ENCODE measurements at places on chromosomes 5 and 9.
A peak's percentile ranks its signal among the peaks of the same experiment; 100 is the strongest.

DNA sequence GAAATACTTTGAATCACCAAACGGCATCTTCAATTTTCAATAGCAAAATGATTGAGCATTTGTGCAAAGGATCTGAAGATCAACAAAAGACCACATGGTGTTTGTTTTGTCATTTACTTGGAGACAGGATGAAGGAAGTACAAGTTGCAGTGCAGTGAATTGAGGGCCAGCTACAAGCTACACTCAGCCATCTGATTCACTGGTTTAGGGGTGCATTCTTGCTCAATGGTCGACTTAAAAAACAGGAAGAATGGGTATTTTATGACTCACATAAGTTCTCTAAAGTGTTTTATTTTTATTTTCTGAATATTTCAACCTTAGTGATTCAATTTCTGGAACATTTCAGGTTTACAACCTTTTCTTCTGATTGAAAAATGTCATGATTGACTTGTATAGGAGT lies 412.1 kb upstream of the ADAMTSL1 start:
- no peak for DNase-seq

- no peak for DNase-seq
Observed at GRCh38 chr5:149727336-149728035, 2.6 kb upstream of the PPARGC1B start.

- DNase-seq = peak; percentile 44
Observed at GRCh38 chr5:32004404-32004803, 169.7 kb downstream of the GOLPH3 start.

GRCh38 chr5:109146591-109146990 lies 263.2 kb downstream of the PJA2 start:
- DNase-seq = no peak

GRCh38 chr5:178577376-178577839 lies 12.8 kb downstream of the COL23A1 start:
- no peak for DNase-seq

DNA sequence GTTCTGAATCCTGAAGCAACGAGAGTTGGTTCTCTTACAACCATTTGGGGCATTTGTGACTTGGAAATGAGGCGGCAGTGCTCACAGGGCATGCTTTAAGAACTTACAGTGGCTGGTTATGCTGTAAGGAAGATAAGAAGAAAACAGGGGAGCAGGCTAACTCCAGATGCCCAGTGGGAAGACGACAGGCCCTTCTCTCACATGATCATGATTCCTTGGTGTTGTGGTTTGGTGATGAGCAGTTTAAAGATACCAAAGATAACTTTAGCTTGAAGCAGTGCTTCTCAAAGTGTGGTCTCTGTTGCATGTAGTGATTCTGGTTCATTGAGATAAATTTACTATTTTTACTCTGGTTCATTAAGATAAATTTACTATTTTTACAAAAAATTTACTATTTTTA lies 2.6 kb upstream of the HABP4 start:
- no peak for DNase-seq

- DNase-seq = no peak
Observed at GRCh38 chr5:134258896-134259295, 33.0 kb upstream of the PPP2CA start.

DNA sequence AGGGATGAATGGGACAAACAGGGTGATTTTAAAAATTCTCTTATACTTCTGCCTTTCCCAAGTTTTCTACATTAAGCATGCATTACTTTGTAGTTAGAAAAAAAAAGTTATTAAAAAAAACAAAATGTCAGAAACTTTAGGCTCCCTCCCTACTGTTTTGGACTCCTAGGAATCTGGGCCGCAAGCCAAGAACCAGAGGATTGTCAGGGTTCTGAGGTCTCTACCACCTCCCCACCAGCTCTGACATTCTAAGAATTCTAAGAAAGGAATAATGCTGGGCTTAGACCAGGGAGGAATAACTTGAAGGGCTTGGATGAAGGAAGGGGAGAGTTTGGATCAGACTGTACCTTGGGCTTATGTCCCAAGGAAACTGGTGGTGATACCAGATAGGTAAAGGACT lies 1.1 kb upstream of the ARHGEF39 start:
- no peak for DNase-seq

- DNase-seq = no peak
Observed at GRCh38 chr9:123406691-123407216, 50.8 kb downstream of the CRB2 start.

DNA sequence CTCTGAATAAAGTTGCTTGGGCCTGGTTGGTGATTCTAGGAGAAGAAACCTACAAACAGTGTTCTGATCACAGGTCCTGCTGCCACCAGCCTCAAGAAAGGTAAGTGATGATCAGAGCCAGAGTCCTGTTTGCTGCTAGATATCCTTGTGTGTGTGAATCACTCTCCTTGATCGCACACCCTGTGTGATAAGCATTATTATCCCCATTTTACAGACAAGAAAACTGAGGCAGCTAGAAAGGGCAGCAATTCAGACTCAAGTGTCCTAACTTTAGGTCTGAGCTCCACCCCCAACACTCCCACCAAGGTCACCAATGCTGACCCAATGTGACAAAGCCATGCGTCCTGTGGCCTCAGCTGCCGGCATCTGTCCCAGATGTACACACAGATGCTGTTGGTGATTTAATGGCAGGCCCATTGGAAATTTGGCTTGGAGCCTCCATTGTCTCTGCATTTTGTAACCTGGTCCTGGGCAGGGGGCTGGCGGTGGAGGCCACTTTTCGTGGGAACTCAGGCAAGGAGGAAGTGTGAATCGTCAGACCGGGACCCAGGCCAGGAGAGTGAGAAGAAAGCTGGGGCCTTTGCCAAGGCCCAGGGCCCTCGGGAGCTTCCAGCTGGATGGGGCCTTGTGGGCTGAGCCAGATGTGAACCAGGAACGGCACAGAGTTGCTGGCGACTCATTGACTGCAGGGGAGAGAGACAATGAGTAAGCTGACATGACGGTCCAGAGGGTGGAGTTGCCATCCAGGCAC lies 29.8 kb upstream of the GGTA1 start:
- no peak for DNase-seq

DNA sequence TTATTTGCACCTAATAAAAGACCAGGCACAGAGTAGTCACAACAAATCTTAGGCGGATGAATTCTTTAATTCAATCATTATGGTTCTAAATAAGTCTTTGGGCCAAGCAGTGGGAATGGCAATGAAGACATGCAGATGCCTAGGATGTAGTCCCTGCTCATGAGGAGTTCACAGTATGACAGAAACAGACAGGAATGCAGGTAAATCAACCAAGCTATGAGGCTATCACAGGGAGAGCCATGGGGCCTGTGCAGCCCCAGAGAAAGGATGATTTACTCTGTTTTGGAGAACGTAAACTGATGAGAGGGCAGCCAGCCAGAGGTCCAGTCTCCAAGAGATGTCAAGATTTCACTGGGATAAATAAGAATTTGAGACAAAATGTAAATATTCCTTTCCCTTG lies 129.4 kb downstream of the TRIM32 start:
- DNase-seq = no peak

DNA sequence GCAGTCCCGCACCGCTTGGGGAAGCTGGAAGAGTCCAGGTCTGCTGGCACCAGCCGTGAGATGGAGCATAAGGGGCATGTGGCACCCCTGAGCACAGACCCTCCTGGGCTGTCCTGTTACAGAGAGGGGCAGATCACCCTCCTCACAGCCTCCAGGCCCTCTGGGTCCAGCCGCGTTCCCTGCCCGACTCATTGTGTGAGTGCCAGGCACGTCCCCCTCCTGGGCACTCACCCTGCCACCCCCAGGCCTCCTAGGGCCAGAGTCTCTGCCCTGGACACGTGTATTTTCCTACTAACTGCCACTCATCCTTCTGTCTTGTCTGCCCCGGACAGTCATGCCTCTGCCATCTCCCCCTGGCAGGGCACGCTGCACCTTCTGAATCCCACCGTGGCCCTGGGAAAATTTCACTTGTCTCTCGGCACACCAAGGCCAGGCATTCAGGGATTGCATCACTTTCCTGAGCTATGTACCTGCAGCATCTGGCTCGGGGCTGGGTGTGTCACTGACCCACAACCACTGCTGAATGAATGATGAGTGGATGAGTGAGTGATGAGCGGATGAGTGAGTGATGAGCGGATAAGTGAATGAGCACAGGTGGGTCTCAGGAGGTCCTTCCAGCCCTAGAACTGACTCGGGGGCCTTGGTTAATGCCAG lies 21.5 kb upstream of the FCN1 start:
- DNase-seq = no peak

GRCh38 chr5:52796516-52797103 lies 8.9 kb downstream of the ITGA1 start:
- DNase-seq = no peak

- DNase-seq = no peak
Observed at GRCh38 chr5:56964173-56964572, 12.2 kb upstream of the MIER3 start.

DNA sequence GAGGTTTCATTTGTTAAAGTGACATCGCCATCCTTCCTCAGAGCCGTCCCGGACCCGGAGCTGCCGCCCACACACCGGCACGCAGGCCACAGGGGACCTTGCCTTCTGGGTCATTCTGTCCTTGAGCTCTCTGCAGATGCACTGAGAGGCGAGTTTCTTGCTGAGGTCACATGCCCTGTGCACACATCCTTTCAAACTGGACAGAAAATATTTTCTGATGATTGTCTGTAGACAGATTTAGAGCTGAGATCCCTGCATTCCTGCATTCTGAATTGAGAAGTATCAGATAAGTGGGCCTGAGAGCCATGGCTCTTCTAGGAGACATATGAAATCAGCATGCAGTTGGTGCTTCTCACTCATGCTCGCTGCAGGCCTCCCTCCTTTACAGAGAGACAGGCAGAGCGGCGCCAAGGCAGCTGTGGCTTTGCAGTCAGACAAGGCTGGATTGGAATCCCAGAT lies 25.4 kb downstream of the BOD1 start:
- no peak for DNase-seq

GRCh38 chr5:164005071-164005470 lies 499.7 kb downstream of the MAT2B start:
- no peak for DNase-seq

- DNase-seq = peak; percentile 94
Observed at GRCh38 chr9:112486221-112487007, at the start of gene KIAA1958. TSS of gene KIAA1958 (plus strand) at chr9:112486827. CDS start at chr9:112574081, 87,254 bp downstream.

- DNase-seq = no peak
Observed at GRCh38 chr5:141785711-141786110, 92.5 kb downstream of the PCDH1 start.

- no peak for DNase-seq
Observed at GRCh38 chr5:17042041-17042440, 106.0 kb upstream of the MYO10 start.

GRCh38 chr5:68344447-68345111 lies 129.0 kb downstream of the PIK3R1 start:
- no peak for DNase-seq

DNA sequence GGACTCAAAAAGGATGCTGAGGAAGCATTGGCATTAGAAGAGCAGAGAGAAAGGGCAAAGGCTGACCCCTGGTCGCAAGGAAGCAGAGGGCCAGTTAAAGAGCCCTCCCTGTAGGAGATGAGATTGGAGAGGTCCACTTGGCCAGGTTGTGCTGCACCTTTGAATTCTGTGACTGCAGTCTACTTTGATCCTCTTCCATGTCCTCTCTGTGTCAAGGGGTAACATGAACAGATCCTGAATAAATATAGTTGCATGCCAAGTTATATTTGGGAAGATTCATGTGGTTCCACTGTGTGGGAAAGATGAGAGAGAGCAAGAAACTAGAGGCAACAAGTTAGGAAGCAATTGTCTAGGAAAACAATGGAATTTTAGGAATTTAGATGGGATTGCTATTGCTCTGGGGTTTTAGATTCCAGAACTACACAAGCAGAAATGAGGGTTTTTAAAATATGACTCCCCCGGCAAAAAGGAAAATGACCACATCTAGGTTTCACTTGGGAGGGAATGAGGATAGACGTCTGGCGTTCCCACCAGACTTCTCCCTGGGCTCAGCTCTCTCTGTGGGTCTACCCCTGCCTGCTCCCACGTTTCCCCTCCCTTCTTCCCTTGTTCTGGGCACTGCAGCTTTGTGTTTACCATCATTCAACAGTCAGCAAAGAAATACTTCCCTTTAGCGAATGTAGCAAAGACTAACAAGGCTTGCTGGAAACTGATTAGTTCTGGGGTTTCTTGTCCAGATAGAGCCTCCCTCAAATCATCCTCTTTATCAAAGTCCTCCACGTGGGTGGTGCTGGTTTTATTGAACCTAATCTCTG lies 63.6 kb downstream of the SNX18 start:
- DNase-seq = no peak

- DNase-seq = no peak
Observed at GRCh38 chr9:136189394-136190236, 15.3 kb downstream of the LHX3 start.

- DNase-seq = no peak
Observed at GRCh38 chr9:101931756-101932155, 193.3 kb upstream of the GRIN3A start.

- DNase-seq = no peak
Observed at GRCh38 chr5:86461169-86461956, 156.4 kb upstream of the COX7C start.

GRCh38 chr9:129183495-129184218 lies 5.6 kb upstream of the IER5L start:
- DNase-seq = no peak

- DNase-seq = no peak
Observed at GRCh38 chr5:96812851-96813250, 5.1 kb upstream of the ERAP1 start.

- no peak for DNase-seq
Observed at GRCh38 chr9:14383294-14383693, 69.4 kb upstream of the NFIB start.

DNA sequence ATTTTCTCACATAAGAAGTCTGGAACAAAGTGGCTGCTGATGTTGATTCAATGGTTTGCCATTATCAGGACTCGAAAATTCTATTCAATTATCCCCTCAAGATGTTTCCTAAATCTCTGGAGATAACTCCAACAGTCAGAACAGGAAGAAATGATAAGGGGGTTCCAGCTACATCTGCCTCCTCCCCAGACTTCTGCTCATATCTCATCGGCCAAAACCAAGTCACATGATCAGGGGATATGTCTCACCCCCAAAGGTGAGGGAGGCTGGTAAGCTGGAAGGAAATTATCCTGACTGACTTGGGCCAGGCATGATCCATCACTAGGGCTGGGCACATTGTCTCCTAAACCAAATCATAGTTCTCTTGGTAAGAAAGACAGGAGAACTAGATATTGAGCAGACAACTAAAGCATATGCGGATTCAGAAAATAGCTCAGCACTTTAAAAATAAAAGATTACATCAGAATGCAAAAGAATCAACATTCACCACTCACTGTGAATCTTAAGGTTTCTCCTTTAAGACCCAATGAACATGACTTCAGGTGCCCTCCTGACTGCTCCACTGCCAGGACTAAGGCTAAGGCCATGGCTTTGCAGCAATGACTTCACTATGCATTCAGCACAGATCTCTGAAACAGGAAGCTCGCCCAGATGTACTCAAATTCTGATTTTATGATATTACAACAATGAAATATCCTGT lies 306.3 kb downstream of the ENC1 start:
- DNase-seq = no peak

Data from GM19239 (cell line).